Posterior vena cava (tissue), 2 donors: ENCODE measurements at places on chromosomes 3 and 15. TPM values are rescaled to one million over a fixed set of nuclear protein-coding genes. Genes with fewer than 3 reads are reported as not detected.

The KIF15 gene
- total RNA-seq = 0.65 TPM

- no peak for DNase-seq
These were observed 33.3 kb downstream of the ATG7 start for GRCh38 chr3:11305509-11305908.

DNA sequence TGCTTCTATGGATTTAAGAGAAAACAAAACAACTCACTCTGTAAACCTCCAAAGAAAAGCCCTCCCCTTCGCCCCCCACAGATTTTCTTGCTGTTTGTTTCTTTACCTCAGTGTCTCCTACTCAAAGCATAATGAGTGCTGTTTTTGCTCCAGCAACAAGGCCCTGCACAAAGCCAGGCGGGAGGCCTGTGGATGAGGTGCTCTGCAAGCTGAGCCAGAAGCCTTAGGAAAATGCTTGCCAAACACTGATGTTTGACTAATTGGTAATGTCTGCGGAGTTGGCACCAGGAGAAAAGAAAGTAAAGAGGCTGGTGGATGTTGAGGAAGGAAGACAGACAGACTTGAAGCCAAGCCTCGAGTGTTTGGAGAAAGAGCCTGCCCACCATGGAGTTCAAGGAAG, 99.7 kb downstream of the RARB start:
- DNase-seq = no peak

DNA sequence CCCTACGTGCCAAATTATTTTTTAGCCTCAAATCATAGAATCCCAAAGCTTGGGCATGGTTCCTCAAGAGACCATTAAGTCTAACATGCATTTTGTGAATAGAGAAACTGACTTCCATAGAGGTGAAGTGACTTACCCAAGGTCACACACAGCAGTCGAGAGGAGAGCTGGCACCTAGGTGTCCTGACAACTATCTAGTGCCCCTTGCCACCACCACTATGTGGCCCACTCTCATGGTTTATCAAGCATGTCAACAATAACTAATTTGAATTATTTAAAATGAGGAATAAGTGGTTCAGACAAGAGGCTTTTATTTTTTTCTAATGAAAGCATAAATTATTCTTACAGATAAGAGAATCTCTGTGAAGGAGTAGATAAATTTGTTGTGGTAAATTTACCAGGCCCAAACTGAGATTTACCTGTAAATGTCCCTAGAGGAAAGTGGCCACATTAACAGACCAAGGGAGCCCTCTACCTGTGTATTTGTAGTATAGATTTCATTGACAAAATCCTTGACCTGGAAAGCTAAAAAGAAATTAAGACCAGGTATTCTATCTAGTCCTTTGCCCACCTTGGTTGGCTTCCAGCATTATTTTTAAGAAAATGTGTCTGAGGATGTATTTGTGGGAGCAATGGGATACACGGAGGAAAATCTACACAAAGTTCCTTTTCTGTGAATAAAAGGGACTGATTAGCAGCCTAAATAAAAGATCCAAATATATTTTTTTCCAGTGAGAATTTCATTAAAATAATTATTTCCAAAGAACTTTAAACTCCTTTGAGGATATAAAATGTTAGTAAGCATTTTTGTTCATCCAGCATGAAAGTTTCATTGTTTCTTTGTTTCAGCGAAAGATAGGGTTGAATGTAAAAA, 49.1 kb downstream of the IQCH start:
- no peak for DNase-seq

The POPDC2 gene
- total RNA-seq = 7.0 TPM

- no peak for DNase-seq
These were observed 404.2 kb upstream of the IL12A start for GRCh38 chr3:159584421-159584820.

The SLC27A2 gene
- 0.33 TPM for total RNA-seq

GRCh38 chr3:101665851-101666250, 11.1 kb downstream of the ZBTB11 start:
- DNase-seq = no peak

The BCHE gene
- 35.6 TPM for total RNA-seq

- no peak for DNase-seq
These were observed 898 bp downstream of the SMAD3 start for GRCh38 chr15:67066041-67066958.

GRCh38 chr3:159796226-159796625, 192.4 kb upstream of the IL12A start:
- no peak for DNase-seq

The FANCD2OS gene
- total RNA-seq = not detected

- DNase-seq = no peak
These were observed 63.8 kb downstream of the BLM start for GRCh38 chr15:90780916-90781315.

GRCh38 chr3:120145542-120146285, 51.5 kb upstream of the GSK3B start:
- no peak for DNase-seq

GRCh38 chr15:99717161-99718009, 15.9 kb downstream of the LYSMD4 start:
- DNase-seq = no peak

- no peak for DNase-seq
These were observed 271.9 kb downstream of the FOXP1 start for GRCh38 chr3:71311661-71312046.

The GASK1A gene
- 35.0 TPM for total RNA-seq

GRCh38 chr15:89728254-89728653, 22.8 kb downstream of the MESP1 start:
- DNase-seq = no peak

DNA sequence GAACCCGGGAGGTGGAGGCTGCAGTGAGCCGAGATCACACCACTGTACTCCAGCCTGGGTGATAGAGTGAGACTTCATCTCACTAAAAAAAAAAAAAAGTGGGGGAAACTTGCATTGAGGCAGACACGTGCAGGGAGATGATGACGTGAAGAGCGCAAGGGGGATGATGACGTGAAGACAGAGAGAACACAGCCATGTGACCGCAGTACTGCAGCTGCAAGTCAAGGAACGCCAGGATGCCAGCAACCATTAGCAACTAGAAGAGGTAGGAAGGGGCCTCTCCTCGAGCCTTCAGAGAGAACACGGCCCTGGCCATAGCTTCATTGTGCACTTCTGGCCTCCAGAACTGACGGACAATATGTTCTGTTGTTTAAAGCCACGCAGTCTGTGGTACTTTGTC, 28.3 kb downstream of the RFT1 start:
- peak; percentile 68 for DNase-seq

The ARRDC4 gene
- total RNA-seq = 43.6 TPM

DNA sequence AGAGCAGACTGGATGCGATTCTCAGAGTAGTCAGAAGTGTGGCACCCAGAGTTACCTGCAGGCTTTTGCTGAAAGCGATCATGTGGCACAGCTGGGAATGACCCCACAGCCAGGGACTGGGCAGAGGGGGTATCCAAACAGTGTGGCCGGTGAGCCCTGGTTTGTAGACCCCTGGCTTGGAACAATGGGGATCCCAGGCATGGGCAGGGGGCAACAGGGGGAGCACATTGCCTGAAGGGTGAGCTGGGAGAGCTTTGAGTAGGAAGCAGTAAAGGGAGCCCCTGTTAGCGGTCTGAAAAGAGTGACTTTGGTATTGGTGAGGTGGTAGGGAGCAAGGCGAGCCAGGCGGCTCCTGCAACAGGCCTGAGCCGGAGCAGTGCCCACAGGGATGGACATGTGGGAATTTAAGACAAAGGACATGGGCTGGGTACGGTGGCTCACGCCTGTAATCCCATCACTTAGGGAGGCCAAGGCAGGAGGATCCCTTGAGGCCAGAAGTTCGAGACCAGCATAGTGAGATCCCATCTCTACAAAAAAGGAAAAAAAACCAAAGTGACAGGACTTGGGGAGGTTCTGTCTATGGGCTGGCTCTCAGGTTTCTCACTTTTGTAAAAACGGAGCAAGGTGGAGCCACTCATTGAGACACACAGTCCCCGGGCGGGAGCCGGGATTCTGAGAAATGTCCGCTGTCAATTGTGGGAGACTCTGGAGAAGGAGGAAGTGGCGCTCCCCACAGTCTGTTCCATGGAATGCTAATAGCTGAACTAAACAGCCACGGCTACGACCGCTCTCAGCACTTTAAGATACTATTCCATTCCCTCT, 223.8 kb upstream of the LYSMD4 start:
- no peak for DNase-seq

GRCh38 chr3:127040216-127040615, 57.3 kb downstream of the PLXNA1 start:
- DNase-seq = no peak

DNA sequence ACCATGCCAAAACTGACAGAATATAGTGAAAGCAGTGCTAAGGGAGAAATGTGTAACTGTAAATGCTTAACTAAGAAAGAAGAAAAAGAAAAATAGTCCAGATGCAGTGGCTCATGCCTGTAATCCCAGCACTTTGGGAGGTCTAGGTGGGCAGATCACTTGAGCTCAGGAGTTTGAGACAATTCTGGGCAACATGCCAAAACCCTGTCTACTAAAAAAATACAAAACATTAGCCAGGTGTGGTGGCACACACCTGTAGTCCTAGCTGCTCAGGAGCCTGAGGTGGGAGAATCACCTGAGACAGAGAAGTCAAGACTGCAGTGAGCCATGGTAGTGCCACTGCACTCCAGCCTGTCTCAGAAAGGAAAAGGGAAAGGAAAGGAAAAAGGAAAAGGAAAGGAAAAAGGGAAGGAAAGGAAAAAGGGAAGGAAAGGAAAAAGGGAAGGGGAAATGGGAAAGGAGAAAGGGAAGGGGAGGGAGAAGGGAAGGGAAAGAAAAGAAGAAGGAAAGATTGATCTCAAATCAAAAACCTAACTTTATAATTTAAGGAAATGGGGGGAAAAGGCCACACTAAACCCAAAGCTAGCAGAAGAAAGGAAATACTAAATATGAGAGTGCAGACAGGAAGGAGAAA, 20.3 kb downstream of the C3orf33 start:
- no peak for DNase-seq

DNA sequence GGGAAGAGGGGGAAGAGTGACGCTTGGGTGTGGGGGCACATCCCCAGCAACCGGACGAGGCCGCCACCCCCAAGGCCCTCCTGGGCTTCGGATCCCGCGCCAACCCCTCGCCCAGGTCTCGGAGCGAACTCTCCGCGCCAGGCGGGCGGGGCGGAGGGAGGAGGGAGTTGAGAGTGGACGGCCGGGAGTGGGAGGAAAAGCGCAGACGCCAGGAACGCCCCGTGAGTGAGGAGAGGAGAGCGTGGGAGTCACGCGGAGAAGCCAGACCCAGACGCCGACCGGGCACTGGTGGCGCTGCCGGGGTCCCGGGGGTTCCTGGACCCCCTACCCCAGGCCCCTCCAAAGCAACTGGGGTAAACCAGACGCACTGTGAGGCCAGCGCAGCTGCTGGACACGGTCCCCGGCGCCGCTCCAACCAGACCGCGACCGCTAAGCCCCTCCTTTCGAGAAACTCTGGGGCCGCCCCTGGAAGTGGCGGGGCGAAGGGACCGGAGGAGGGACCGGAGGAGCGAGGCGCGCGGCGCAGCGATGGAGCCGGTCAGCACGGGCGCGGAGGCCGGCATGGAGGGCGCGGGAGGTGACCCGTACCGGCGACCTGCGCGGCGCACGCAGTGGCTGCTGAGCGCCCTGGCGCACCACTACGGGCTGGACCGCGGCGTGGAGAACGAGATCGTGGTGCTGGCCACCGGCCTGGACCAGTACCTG, at the start of gene EFCC1:
TSS of gene EFCC1 (plus strand) at position 204 of the 705 bp plus-strand sequence. CDS start at position 529, 325 bp downstream.
- DNase-seq = no peak
